Renal pelvis (tissue), 12 donors: ENCODE measurements at places on chromosomes 2 and 18.
A peak's percentile ranks its signal among the peaks of the same experiment; 100 is the strongest.

- DNase-seq, result peak; percentile 9
Observed at GRCh38 chr18:77702686-77703085, 453.0 kb downstream of the GALR1 start.

- peak; percentile 17 for DNase-seq
Observed at GRCh38 chr2:120625865-120626560, 109.7 kb upstream of the GLI2 start.

GRCh38 chr2:187566266-187566665 is 12.0 kb upstream of the TFPI start:
- DNase-seq, result no peak

- no peak for DNase-seq
Observed at GRCh38 chr2:190350371-190350770, 7.0 kb downstream of the INPP1 start.

GRCh38 chr2:80515964-80516363 is 211.4 kb upstream of the LRRTM1 start:
- DNase-seq, result no peak

DNA sequence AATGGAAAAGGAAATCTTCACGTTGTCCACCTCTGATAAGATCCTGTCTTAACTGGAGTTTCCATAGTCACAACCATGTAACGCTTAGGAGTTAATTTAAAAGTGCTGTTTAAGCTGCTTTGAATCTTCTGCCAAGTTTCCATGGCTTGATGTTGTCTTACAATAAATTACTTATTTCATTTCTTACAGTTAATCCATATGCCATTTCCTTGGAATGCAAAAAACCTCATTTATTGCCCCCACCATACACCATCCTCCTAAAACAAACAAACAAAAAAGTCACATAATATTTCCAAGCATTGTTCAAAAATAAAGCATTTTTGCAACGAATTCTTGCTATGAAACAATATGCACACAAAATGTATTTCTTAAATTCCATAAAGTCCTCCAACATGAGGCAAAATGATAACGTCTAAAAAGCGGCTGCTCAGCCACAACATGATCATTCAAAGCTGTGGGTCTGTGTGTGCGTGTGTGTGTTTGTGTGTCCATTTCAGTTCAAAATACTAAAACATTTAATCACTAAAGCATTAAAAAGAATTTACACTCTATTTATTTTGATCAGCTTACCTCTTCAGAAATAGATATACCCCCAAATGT is 46.8 kb upstream of the PXDN start:
- DNase-seq, result no peak

- DNase-seq, result no peak
Observed at GRCh38 chr18:48065601-48065995, 135.1 kb upstream of the SMAD2 start.

- no peak for DNase-seq
Observed at GRCh38 chr2:114083717-114084387, 194.0 kb downstream of the ACTR3 start.

DNA sequence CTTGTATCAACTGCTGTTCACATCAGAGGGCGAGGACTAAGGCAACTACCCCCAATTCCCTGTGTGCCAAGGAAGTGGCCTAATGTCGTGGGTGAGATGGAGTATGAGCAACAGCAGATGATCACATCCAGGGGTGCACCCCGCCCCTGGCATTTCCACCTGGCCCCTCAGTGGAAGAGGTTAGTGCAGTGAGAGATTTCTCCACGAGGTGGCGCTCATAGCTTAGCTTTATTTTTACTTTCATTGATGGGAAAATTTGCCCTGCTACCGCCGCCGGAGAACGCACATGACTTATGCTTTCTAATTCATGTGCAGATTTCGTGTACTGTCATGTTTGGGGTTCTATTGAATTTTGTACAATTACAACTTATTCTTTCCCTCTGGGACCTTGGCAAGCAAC is 470.6 kb upstream of the MEX3C start:
- DNase-seq, result peak; percentile 52
